Naive B cell (primary cell): ENCODE measurements at places on chromosomes 1 and 21. TPM values are rescaled to one million over a fixed set of nuclear protein-coding genes. Genes with fewer than 3 reads are reported as not detected.

HCN3 gene
- polyA plus RNA-seq, result 0.33 TPM

OXCT2 gene
- polyA plus RNA-seq, result not detected

ZBTB21 gene
- 4.9 TPM for polyA plus RNA-seq

HTR6 gene
- not detected for polyA plus RNA-seq

CSF3R gene
- 0.40 TPM for polyA plus RNA-seq

ANKRD65 gene
- not detected for polyA plus RNA-seq

OBSCN gene
- polyA plus RNA-seq, result 1.4 TPM

DIO1 gene
- not detected for polyA plus RNA-seq

SYCP1 gene
- not detected for polyA plus RNA-seq

EVA1C gene
- polyA plus RNA-seq, result not detected

MTARC2 gene
- polyA plus RNA-seq, result 3.9 TPM

HAO2 gene
- polyA plus RNA-seq, result not detected

WNT2B gene
- polyA plus RNA-seq, result 0.03 TPM

LIN9 gene
- 7.0 TPM for polyA plus RNA-seq

OPRD1 gene
- polyA plus RNA-seq, result not detected

HPDL gene
- 0.86 TPM for polyA plus RNA-seq

ADIPOR1 gene
- 113 TPM for polyA plus RNA-seq

LIN28A gene
- polyA plus RNA-seq, result not detected

MTARC1 gene
- not detected for polyA plus RNA-seq

ERVH48-1 gene
- not detected for polyA plus RNA-seq

SPATA21 gene
- polyA plus RNA-seq, result not detected

OR2T29 gene
- not detected for polyA plus RNA-seq

SYT6 gene
- not detected for polyA plus RNA-seq

ORC1 gene
- not detected for polyA plus RNA-seq

GBP7 gene
- not detected for polyA plus RNA-seq

MIXL1 gene
- 0.28 TPM for polyA plus RNA-seq

ITGB2 gene
- 220 TPM for polyA plus RNA-seq

KRTAP12-2 gene
- not detected for polyA plus RNA-seq
